Mucosa of gallbladder (tissue), 1 donor: ENCODE measurements at places on chromosomes 3 and 15.

- no peak for DNase-seq
Measured at GRCh38 chr3:183536238-183536880, 19.1 kb downstream of the KLHL6 start.

DNA sequence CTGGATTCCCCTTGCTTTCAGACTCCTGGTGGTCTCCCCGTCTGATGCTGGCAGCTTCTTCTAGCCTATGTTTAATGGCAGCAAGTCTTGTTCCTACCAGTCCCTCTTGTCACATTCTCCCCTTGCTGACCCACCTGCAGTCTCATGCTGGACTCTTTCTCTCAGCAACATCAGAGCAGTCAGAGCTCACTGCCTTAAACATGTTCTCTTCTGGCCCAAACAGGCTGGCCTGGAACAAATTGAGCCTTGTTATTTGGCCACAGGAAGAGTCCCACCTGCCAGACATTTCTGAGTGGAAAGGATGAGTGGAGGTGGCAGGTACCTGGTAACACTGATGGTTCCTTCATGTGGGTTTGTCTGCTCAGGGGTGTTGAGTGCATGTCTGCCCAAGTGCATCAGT, 59.2 kb upstream of the APEH start:
- no peak for DNase-seq

DNA sequence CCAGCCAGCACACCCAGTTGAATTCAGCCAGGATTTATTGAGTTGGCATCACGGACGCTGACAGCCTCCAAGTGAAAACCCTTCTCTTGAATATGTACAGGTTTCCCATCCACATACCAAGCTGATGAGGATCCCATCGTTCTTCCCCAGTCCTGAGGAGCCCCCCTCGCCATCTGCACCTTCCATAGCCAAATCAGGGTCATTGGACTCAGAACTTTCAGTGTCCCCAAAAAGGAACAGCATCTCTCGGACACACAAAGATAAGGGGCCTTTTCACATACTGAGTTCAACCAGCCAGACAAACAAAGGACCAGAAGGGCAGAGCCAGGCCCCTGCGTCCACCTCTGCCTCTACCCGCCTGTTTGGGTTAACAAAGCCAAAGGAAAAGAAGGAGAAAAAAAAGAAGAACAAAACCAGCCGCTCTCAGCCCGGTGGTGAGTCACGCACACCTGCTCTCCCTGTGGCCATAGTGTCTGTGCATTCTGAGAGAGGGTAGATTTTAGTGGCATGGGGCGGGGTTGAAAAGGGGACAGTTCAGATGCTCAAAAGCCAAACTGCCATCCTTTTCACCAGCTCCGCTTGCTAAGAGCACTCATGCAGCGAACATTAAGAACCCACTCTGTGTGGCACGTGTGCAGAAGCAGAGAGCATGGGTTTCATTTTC, 51.2 kb downstream of the KLHL25 start:
- DNase-seq: no peak

- no peak for DNase-seq
Measured at GRCh38 chr15:80890341-80891005, 99.1 kb downstream of the MESD start.

DNA sequence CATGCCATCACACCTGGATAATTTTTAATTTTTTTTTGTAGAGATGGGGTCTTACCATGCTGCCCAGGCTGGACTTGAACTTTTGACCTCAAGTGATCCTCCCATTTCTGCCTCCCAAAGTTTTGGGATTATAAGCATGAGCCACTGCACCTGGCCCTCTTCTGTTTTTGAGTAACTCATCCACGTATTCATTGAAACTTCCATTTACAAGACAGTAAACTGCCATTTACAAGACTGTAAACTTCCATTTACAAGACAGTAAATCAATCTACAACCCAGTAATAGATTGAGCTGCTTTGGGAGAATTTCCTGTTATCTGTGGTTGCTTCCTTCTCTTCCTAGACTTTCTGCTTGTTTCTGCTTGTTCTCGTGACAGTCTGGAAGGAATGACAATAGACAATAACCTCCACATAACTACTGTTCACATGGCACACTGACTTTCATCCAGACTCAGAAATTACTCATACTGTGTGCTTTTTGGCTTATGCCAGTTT, 114.7 kb upstream of the CCNL1 start:
- no peak for DNase-seq

DNA sequence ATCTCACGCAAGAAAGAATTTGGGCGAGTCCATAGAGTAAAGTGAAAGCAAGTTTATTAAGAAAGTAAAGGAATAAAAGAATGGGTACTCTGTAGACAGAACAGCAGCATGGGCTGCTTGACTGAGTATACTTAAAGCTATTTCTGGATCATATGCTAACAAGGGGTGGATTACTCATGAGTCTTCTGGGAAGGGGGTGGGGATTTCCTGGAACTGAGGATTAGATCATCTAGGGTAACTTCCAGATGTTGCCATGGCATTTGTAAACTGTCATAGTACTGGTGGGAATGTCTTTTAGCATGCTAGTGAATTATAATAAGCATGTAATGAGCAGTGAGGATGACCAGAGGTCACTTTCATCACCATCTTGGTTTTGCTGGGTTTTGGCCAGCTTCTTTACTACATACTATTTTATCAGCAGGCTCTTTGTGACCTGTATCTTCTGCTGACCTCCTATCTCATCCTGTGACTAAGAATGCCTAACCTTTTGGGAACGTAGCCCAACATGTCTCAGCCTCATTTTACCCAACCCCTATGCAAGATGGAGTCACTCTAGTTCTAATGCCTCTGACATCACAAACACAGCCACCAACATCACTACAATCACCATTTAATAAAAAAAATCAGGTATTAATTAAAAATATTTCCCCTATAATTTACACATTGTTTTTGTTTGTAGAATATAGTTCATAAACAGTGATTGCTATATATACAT, 890.7 kb upstream of the EPHA6 start:
- peak; percentile 37 for DNase-seq

DNA sequence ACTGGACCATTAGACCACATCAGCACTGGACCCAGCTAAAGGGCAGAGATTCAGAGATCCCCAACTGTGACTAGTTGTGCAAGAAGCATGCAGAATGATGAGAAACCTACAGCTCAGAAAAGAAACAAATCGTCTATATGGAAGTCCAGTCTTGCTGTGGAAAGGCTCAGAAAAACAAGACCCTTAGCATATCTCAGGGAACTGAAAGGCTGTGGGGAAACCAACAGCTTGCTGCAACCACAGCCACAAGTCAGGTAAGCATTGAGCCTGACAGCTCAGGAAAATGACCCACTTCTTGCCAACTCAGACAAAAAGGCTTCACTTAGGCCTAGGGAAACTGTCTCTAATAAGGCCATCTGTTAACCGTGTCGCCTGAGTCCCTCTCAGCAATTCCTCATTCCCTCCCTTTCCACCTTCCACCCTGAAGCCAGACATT, 145.6 kb downstream of the LSAMP start:
- no peak for DNase-seq

GRCh38 chr3:23004971-23005370, 198.2 kb upstream of the UBE2E2 start:
- peak; percentile 39 for DNase-seq

GRCh38 chr3:115704661-115705338, 81.5 kb downstream of the GAP43 start:
- no peak for DNase-seq

DNA sequence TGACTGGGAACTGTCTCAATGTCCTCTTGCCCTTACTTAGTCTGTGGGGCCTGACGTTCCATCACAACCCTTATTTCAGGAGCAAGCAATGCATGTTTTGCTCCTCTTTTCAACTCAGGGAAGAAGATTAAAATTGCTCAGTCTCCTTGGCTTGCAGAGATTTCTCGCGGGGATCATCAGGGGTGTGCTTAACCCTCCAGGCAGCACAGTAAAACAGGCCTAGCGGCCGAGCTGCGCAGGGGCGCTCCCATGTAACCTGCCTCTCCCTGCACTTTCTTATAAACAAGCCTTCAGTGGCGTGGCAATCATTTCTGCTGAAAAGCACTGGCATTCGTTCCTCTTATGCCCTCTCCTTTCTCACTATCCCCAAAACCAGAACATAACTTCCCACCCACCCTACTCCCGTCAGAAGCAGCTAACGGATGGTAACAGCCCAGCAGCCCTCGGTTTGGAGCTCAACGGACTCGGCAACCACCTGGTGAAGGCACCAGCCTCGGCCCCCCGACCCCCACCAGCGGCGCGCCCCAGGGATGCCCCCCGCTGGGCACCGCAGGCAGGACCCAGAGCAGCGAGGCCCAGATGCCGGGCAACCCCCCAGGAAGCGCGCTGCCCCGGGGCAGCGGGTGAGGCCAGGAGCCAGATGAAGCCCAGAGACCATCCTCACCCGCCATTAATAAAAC, 1.1 kb downstream of the MCF2L2 start:
- DNase-seq: no peak

DNA sequence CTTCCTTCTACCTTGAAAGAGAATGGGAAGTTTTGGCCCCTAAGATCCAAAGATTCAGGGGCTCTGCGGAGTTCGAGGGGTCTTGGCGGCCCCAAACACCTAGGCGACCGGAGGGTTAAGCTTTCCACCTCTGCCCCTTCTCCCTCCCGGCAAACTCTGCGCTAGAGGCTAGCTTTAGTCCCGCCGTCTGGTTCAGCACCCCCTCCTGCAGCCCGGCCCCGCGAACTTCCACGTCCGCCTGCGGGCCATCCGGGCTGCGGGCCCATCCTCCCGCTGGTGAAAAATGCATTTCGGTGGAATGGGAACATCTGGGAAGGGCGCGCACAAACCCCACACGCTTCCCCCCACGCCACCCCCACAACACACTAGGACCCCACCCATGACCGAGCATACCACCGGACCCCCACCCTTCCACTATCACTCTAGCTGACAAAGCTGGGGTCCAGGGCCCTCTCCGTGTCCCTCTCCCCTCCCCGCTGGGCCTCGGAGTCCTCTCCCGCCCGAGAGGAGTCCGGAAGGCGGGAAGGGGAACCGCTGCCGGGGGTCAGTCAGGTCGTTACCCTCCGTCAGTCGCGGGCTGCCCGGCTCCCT, 1.0 kb downstream of the SHOX2 start:
- DNase-seq: no peak

GRCh38 chr15:86311568-86312280, 232.1 kb downstream of the AGBL1 start:
- no peak for DNase-seq

DNA sequence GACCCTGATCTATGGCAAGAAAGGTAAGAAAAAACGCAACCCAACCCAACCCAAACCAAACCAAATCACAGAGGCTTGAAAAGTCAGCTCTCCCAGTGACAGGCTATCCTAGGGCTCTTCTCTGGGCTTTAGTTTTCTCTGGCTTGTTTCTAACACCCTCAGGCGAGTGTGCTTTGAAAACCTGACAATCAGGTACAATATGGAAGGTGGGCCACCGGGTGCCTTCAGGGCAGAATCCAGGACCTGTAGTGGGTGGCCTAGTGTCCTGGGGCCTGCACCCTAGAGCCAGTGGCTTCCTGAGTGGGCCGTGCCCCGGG, 46.8 kb downstream of the BHLHE40 start:
- no peak for DNase-seq

DNA sequence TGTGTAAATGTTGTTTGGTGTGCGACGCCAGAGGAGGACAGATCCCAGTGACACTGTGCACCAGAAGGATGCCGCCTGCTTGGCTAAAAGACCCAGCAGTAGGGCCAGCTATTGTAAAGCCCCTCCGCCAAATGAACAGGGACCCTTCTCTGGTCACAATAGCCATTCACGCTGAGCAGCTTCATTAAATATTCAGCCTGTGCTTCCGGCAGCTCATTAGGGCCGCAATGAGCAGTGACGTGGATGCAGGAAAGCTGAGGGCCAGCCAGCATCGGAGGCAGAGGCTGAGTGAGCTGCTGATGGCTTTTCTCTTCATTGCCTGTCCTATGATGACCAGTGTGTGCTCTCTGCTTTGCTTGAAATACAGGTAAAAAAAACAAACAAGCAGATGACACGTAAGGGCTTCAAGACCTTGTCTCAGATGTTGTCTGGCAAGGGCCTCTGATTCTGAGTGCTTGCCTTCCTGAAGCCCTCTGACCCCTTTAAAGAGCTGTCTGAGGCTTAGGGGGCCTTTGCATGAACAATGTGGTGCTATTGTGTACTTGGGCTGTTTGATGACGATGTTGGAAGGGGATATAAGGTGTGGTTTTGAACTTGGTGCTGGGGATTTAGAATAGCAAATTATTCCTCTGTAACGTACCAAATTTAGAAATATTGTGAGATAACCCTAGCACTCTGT, 130.4 kb downstream of the FEZF2 start:
- DNase-seq: no peak

GRCh38 chr3:194285024-194285849, 65.9 kb downstream of the CPN2 start:
- DNase-seq: no peak

GRCh38 chr3:40961104-40961857, 238.0 kb upstream of the CTNNB1 start:
- no peak for DNase-seq

- DNase-seq: no peak
Measured at GRCh38 chr15:59649603-59650002, 7.7 kb downstream of the GTF2A2 start.

DNA sequence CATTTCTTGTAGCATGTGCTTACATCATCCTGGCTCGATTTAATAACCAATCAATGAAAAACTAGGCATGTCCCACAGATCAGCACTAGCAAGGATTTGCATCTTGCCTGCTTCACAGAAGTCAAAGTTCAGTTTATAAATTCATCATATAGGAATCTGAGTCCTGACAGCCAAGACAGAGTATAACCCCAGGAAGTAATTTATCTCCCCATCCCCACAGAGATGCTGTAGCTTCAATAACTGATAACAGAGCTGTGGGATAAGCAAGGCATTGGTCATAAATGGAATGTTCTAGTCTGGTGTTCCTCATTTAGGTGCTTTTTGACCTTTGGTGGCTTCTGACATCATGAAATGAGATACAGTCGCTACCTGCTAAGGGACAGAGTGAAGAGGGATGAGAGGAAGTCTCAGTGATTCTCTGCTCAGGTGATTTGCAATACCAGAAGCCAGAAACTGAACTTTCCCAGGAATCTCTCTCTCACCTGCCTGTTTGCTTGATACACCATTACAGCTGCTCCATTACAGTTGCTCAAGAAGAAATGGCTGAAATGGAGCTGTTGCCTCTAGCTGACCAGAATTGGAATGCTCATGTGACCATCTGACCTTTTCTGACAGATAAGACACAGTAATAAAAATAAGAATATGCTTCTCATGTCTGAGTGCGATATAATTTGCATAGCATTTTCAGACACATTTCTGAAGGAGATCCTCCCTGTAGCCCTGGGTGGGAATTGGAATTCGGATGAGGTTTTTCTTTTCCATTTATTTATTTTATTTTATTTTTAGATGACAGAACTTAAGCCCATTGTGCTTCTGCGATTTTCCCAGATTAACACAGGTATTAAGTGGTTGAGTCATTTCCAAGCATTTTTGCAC, 217.1 kb upstream of the KCNMB2 start:
- no peak for DNase-seq

DNA sequence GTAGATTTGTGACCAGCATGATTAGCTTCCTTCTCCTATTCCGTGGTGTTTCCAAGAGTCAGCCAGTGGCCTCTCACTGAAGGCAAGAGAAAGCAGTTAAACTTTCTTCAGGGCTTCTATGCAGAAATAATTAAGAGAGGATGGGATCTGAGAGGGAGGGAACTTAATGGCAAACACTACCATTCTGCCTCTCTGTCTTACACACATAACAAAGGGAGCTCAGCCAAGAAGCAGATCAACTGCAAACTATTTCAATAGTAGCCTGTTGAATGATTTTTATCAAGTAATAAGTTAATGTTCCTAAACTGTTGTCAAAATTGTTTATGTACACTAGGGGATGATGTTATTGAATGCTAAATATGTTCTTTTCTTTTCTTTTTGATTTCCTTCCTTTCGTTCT, 11.8 kb downstream of the OXSR1 start:
- no peak for DNase-seq
